ENCODE measurements at places on chromosomes 3 and 15.
A peak's percentile ranks its signal among the peaks of the same experiment; 100 is the strongest.

DNA sequence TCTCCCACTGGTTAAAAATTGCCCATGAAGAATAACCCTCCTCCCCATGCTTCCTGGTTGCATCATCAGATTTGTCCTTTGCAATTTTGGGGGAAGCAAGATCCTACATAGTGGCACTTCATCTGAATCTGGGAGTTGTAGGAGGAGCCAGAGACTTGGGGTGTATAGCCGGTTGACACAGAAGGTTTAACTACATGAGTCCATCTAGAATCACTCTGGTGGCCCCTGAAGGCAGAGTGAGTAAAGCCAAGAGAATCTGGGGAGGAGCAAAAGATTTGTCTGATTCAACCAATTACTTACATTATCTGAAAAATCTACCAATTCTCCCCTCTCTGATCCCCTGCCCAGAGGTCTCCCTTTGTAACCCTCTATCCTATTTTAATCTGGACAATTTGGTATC lies 50.1 kb downstream of the SYN2 start:
- DNase-seq: no peak

DNA sequence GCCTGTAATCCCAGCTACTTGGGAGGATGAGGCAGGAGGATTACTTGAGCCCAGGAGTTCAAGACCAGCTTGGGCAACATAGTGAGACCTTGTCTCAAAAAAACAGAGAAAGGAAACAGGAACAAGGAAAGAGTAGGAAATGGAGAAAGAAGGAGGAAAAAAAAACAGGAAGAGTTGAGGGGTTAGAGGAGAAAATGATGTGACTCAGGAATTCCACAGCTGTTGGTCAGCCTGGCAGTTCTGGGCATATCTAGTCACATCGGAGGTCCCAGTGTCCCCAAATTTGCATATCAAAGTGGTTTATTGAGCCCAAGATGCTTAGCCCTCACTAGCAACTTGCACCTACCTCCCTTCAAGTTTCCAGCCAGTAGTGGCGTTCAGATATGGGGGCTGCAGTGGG lies 18.8 kb upstream of the JMJD7 start:
- no peak for DNase-seq

GRCh38 chr3:111636366-111636885 lies 41.3 kb upstream of the ZBED2 start:
- no peak for DNase-seq

GRCh38 chr3:186511245-186511644 lies 32.9 kb downstream of the CRYGS start:
- no peak for DNase-seq

DNA sequence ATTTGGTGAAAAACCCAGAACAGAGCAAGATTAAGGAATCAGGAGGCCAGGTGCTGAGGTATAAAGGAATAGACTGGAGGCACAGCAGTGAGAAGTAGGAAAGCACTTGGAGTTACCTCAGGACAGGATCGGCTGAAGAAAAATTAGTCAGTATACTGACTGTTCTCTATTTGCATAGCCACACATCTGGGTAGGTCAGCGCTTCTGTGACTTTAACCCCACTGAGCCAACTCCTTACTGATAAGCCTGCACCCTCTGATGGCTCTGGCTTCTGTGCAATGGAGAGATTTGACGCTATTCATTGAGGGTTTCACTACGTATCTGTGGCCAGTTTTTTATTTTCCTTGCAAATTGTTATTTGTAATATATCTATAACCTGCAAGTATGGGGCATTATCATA lies 22.3 kb downstream of the MECOM start:
- DNase-seq: no peak

DNA sequence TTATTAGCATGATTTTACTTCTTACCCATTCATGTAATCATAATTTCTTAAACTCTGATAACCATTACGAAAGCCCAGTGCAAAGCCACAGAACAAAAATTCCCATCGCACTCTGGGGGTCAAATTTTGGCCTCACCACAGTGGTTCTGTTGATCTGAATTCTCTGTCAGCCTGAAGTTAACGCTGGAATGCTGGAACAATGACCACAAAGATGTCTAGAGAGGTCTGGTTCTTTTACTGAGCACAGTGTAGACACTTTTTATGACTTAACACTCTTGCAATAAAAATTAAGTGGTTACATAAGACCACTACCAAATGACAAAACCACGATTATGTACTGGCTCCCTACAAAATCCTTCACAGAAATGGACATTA lies 94.7 kb downstream of the PDZRN3 start:
- DNase-seq: no peak

DNA sequence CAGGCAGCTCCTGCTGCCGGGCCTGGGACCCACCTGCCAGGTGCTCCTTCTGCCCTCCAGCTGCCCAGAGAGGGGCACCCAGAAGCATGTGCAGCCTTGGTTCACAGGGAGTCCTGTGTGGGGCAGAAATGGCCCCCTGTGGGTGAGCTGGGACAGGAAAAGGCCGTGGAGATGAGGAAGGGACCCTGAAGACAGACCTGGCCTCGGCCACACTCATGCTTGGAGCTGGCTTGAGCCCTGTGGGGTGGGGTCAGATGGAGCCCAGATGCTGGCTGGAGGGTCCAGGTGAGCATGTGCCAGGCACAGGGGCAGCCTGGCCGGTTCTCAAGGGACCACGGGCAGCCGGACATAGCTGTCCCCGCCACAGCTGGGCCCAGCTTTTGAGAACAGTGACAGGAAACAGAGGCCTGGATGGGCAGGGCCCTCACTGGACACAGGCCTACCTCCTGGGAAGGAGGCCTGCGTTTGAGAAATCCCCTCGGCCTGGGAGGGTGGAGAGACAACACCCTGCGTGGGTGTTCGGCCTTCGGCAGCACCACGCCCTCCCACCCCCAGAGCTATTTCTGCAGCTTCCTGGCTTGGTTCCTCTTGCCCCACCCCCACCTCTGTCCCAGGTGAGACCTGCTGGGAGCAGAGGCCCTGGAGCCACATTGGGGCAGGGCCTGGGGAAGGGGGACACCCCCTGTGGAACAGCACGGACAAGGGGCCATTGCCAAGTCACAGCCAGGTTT lies 132.6 kb upstream of the MEF2A start:
- no peak for DNase-seq

GRCh38 chr15:61892140-61892539 lies 168.1 kb downstream of the VPS13C start:
- DNase-seq: no peak

DNA sequence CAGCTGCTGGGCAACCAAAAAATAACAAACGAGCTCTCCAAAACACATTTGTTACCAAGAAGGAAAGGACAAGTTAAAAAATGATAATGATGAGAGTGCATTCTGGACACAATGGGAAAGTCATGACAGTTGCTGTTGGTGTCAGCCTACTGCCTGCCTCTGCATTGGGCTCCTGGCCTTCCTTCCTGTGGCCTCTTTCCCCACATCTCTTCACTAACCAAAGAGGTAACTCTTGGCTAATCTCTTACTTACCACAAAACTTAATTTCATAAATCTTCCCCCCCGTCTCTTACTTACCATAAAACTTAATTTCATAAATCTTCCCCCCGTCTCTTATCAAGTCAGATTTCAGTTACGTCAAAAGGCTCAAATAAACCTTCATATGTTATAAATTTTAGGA lies 58.6 kb downstream of the AGTR1 start:
- DNase-seq: no peak

DNA sequence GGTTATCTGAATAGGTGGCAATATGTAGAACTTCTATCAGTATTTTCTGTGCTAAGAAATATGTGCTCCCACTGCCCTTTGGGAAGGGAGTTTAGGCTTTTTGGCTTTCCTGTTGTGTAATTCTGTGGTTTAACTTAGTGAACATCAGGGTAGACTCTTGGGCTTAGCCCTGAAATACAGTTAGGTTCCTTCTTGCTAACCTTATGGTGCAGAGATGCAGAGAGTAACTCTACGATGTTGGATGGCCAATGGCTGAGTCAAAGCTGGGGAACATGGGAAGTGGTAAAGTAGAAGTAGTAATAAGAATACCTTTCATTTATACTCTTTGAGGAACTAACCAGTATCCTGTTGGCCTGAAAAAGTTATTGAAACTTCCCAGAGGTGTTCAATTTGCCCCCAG lies 80.8 kb upstream of the IL12A start:
- no peak for DNase-seq

DNA sequence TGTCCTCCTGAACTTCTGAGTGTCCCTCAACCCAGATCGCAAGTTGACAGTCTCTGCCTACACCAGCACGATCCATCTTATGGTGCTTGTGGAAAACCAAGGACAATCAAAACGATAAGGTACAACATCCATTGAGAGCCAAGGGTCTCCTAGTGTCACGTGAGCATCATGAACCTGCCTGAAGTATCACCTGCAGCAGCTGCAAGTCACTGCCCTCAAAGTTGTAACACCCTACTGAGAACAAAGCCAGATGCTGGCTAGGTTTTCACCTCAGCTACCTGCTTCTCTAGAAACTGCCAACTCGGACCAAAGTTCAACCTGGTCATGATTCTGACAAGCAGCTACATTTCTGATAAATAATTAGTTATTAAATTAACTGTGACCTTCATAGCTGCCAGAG lies 17.5 kb downstream of the C2CD4B start:
- no peak for DNase-seq

DNA sequence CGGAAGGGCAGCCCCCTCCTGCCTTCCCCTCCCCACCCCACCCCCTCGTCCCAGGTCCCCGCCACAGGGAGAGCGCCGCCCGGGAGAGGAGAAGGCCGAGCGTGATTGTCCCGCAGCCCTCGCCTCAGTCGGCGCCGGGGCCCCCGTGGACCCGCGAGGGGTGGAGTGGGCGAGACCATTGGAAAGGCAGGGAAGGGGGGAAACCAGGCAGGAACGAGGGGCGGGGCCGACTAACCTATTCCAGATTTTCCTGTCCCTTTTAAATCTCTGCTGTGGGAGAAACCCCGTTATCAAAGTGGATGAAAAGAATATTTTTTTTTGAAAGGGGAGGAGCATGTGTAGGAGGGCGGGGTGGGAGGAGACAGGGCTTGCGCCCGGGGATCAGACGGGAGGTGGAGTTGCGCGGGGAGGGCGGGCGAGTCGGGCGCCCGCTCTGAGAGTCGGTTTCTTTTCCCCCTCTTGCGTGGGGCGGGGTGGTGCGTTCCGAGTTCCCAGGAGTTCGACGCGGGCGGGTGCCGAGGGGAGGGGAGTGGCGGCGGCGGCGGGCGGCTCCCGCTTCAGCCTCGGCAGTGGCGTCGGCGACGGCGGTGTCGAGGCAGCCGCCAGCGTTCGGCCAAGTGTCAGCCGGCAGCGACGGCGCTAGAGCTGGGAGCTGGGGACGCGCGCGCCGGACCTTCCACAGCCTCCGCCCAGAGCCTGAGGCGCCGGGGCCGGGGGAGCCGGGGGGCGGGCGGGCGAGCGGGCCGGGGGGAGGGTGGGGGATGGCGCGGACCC lies at the start of gene NECTIN3:
NECTIN3 (plus strand) TSS at position 560 of the 774 bp plus-strand sequence; CDS start at position 762, 202 bp downstream.
- peak; percentile 85 for DNase-seq

DNA sequence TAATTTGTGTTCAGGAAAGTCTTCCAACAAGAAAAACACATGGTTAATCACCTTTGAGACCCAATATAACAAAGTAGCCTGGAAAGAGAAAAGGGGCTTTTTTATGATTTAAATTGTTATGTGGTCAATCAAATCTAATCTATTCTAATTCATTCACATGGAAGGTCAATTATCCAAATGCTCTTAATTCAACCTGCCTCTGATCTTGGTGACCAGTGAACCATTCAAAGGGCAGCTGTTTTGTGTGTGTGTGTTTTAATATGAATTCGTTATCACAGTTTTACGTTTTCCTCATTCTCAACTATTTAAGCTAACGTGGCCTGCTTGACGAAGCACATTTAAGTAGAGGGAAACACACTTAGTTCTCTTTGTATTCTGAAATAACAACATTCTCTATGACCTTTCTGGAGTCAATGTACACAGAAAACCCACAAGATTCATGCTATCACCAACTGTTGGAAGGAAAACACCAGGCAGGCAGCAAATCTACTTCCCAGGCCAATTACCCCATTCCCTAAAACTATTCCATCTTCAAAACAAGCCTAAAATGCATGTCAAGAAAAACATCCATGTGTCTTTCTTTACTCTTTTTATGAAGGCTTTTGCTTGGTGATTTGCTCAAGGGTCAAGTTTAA lies 195.4 kb downstream of the SUCLG2 start:
- no peak for DNase-seq

- DNase-seq: no peak
Observed at GRCh38 chr3:172112734-172113120, 73.3 kb downstream of the FNDC3B start.

- DNase-seq: no peak
Observed at GRCh38 chr3:185366913-185367312, 4.0 kb downstream of the MAP3K13 start.

DNA sequence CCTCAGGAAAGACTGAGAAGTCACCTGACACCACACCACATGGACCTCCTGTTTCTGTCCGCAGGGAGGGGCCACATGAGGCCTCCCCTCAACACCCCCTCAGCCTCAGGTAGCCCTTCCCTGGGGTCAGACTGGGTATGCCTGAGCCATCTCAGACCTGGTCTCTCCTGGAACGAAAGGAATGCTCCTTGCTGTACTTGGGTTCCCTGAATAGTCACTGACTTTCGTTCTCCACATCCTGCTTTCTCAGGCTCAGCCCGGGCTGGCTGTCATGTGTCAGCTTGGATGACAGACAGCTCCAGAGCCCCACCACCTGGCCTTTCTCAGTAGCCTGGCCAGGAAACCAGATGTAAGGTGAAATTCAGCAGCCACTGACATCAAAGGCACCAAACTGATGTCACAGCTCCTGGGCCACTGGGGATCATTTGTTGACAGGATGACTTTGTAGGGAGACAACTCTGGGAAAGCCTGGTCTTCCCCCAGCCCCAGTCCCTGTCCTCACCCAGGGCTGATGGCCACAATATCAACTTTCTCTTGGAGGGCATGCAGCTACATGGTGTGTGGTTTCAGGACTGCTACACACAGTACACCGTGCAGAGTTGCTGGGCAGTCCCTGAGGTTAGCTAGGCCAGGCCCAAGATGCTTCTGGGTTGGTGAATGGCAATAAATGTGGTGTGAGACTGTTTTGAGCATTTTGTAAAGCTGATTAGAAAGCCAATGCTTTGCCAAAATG lies 141.4 kb upstream of the MRPS22 start:
- no peak for DNase-seq

DNA sequence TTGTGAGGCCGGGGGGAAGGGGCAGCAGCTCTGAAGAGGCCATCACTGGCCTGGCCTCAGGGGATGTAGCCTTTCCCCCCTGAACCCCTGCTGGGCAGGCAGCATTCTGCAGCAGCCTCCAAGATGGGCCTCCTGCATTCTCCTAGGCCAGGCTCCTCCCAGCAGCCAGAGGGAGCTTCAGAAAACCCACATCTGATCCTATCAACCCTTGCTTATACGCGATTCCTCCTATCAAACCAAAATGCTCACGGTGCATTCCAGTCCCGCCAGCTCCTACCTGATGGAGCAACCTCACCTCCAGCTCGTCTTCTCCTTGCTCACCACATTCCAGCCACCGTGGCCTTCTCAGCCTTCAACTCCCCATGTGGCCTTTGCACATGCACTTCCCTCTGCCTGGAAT lies 85.7 kb downstream of the MEGF11 start:
- no peak for DNase-seq

GRCh38 chr3:49718858-49719213 lies 648 bp downstream of the AMIGO3 start:
- DNase-seq: no peak

DNA sequence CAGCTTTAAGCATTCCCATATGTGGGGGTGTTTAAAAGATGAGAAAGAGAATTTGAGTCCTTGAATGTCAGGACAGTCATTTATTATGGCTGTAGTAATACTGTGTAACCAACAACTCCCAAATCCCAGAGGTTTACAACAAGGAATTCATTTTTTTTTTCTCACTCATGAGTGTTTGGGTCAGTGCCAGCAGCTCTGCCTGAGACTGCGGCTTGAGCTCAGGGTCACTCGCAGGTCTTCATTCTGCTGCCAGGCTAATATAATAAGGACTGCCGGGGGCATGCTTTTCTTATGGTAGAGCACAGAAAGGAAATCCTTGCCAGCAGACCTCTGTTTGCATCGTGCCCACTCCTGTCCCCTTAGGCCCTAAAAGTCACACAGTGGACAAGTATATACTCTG lies 277.9 kb upstream of the LMCD1 start:
- no peak for DNase-seq

Measured in activated T-helper 9 cell treated with anti-CD3 and anti-CD28 coated beads, Interleukin-2, amount 50 U/mL, for 16 hours (primary cell).